ENCODE measurements at places on chromosomes 13 and 19.

- DNase-seq = no peak
Observed at GRCh38 chr13:21058361-21058760, 3.0 kb downstream of the LATS2 start.

DNA sequence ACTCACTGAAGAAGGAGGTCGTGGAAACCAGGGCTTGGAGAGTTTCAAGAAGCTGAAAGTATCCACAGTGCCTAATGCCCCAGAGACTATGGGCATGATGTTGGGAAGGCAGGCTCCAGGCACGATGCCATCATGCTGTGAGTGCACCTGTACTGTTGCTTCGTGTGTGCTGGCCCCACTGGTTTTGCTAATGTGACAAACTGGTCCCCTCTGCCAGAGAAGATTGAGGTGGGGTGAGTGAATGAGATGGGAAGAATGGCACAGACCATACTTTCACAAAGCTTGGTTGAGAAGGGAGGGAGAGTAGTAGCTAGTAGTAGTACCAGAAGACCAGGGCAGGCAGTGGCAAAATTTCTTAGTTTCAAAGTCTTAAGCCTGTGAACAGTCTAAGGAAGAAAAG lies 19.0 kb upstream of the POP4 start:
- no peak for DNase-seq

GRCh38 chr13:98984118-98984517 lies 6.3 kb upstream of the DOCK9 start:
- DNase-seq = no peak

DNA sequence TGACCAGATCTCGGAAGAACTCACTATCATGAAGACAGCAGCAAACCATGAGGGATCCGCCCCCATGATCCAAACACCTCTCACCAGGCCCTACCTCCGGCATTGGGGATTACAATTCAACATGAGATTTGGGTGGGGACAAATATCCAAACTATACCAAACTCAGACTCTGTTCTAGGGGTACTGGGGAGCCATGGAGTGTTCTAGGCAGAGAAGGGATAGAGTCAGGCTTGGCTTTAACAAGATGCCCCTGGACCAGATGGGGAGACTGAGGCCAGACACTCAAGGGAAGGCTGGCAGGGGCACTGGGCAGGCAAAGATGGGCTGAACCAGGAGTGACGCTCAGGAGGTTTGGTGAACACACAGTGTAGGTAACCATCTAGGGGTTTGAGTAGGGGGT lies 11.9 kb upstream of the SCN1B start:
- DNase-seq = no peak

DNA sequence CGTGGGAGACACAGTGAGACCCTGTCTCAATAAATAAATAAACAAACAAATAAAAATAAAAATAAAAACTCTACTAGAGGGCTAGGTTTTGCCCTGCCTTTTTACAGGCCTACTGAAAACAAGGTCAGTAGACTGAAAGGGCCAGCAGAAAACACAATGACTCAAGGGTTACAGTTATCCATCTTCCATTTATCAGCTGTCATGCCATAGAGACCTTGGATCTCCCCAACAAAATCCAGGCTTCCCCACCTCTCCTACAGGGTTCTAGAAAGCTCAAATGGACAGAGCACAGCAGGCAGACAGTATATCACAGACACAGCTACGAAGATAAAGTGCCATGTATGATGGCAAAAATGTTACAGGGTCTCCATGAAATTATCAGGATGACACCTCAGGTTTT lies 54.4 kb downstream of the FOXO1 start:
- no peak for DNase-seq

GRCh38 chr19:47625650-47626049 lies 16.7 kb downstream of the BICRA start:
- no peak for DNase-seq

DNA sequence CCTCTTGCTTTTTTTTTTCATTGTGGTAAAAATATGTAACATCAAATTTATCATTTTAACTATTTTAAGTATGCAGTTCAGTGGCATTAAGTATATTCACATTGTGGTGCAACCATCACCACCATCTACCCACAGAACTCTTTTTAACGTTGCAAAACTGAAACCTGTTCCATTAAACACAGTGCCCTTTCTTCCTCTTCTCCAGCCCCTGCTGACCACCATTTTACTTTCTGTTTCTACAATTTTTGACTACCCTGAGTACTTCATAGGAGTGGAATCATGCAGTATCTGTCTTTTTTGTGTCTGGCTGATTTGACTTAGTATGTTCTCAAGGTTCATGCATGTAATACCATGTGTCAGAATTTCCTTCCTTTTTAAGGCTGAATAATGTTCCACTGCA lies 153.1 kb downstream of the FGF9 start:
- DNase-seq = no peak

GRCh38 chr19:41959056-41960053 lies at the start of gene RABAC1:
Gene RABAC1 (minus strand): TSS chr19:41959321. CDS start chr19:41959292, 29 bp downstream.
- DNase-seq = peak; percentile 33

GRCh38 chr19:750640-751423 lies at the start of gene MISP:
Gene MISP (plus strand): TSS chr19:751112. CDS start chr19:756947, 5,835 bp downstream.
- no peak for DNase-seq

DNA sequence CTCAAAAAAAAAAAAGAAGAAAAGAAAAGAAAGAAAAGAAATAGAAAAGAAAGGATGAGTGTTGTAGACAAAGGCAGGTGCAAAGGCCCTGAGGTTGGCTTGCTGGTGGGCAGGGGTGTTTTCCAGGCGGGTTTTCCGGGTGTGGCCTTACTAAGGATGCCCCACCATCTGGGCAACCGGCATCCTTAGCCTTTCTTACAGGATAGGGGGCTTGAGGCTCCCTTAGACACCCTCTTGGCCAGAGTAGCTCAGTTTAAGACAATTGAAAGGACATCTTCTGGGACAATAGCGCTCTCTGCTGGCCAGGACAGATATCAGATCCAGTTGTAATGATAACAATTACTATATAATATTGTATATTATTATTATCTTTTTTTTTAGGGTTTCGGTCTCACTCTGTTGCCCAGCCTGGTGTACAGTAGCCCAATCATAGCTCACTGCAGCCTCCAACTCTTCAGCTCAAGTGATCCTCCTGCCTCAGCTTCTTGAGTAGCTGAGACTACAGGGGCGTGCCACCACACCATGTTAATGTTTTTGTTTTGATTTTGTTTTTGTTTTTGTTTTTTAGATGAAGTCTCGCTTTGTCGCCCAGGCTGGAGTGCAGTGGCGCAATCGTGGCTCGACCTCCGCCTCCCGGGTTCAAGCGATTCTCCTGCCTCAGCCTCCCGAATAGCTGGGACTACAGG lies 1.4 kb upstream of the QTRT1 start:
- DNase-seq = no peak

GRCh38 chr13:29713839-29714238 lies 118.4 kb upstream of the SLC7A1 start:
- DNase-seq = no peak

GRCh38 chr19:50332244-50333038 lies 3.3 kb upstream of the KCNC3 start:
- DNase-seq = no peak

DNA sequence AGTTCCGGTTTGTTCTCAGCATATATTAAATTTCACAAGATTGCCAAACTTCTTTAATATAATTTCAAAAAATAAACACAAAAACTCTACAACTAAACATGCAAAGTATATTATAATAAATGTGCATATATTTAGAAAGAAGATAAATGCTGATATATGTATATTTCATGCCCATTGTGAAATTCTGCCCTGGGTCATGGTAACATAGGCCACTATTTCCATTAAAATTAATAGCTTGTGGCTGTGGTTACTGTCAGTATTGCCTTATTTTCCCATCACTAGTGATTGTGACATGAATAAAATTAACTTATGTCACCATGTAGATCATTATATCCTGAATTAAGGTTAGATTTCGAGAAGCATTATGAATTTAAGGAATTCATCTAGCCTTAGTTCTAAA lies 410.9 kb downstream of the DACH1 start:
- no peak for DNase-seq

GRCh38 chr13:35927567-35928021 lies 203.6 kb downstream of the DCLK1 start:
- peak; percentile 99 for DNase-seq

DNA sequence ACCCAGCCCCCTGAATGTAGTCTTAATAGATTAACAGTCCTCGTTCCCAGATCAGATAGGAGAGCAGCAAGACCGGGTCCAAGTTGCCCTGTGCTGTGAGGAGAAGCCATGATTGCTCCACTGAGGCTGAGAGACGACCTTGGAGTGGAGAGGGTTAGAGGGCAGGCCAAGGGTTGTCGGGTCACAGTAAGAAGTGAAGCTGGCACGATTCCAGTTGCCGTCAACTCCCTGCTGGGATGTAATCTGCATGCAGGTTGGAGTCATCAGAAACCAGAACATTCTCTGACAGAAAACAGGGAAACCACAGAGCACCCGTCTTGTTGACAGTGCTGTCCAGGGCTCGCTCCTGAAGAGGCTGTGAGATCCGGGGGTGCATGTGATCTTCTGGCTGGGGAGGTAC lies 19.0 kb upstream of the ATP11A start:
- DNase-seq = no peak

GRCh38 chr19:47239152-47239551 lies 8.2 kb upstream of the BBC3 start:
- DNase-seq = no peak
